Activated CD4-positive, alpha-beta T cell treated with anti-CD3 and anti-CD28 coated beads, Interleukin-2, amount 50 U/mL, for 16 hours (primary cell): ENCODE measurements at places on chromosomes 16 and 17.
A peak's percentile ranks its signal among the peaks of the same experiment; 100 is the strongest.

- no peak for DNase-seq
These were observed 85.2 kb downstream of the FTO start for GRCh38 chr16:53789137-53789536.

- DNase-seq = no peak
These were observed 28.5 kb downstream of the FTO start for GRCh38 chr16:53732296-53732929.

DNA sequence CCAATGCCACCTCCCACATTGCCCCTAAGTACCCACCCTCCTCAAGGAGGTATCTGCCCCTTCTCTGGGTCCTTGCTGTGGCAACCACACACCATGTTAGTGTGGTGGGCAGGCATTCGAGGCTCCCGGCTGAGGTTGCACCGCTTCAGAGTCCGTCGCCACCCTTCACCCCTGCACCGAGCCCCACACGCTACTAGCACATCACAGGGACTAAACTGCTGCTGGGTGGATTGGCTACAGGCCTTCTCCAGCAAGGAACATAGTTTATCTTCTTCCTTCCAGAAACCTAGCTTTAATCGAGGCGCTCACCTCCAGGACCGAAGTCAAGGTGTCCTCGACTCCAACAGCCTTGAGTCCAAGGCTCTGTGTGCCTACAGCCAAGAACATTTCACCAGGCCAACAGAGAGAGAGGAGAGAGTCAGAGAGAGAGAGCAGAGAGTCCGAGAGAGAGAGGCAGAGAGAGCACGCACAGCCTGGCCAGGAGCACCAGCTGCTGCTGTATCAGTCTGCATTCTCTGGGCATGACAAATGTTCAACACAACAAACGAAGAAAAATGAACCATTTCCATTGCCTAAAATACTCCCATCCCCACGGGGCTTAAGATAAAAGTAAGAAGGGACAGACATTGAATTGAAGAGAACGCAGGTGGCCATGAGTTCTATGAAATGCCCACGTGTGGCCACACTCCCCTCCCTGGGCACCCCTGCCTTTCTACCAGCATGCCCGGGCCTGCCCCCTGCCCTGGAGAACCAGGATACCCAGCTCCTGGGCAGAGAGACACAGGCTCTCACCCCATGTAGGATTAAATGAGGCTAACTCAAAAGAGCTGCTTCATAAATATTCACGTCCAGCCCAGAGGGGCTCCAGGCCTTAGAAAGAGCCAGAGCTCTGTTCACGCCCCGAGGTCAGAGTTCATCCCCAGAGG is 94.9 kb downstream of the RBFOX3 start:
- no peak for DNase-seq

DNA sequence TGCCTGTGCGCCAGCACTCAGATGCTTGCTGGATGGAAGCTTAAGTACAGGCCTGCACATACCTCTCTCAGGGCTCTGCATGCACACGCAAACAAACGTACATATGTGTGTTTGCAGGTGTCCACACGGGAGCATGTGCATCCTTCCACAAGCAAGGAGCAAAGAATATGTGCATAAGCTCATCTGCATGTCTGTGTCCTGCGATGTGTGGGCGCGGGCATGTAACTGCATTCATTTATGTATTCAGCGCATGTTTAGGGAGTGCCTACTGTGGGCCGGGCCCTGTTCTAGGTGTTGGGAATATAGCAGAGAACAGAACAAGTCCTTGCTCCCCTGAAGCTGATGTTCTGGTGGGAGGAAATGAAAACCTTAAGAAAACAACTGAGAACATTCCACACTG is 13.7 kb downstream of the TRPV2 start:
- DNase-seq = no peak

GRCh38 chr17:67386965-67387551 is 10.0 kb downstream of the PITPNC1 start:
- peak; percentile 70 for DNase-seq
